ENCODE measurements at places on chromosomes 7 and 10. TPM values are rescaled to one million over a fixed set of nuclear protein-coding genes. Genes with fewer than 3 reads are reported as not detected.

GRCh38 chr7:12327922-12328321 lies 75.7 kb downstream of the VWDE start:
- no peak for DNase-seq

- DNase-seq = no peak
Measured at GRCh38 chr10:8835453-8836167, 781.1 kb downstream of the GATA3 start.

DNA sequence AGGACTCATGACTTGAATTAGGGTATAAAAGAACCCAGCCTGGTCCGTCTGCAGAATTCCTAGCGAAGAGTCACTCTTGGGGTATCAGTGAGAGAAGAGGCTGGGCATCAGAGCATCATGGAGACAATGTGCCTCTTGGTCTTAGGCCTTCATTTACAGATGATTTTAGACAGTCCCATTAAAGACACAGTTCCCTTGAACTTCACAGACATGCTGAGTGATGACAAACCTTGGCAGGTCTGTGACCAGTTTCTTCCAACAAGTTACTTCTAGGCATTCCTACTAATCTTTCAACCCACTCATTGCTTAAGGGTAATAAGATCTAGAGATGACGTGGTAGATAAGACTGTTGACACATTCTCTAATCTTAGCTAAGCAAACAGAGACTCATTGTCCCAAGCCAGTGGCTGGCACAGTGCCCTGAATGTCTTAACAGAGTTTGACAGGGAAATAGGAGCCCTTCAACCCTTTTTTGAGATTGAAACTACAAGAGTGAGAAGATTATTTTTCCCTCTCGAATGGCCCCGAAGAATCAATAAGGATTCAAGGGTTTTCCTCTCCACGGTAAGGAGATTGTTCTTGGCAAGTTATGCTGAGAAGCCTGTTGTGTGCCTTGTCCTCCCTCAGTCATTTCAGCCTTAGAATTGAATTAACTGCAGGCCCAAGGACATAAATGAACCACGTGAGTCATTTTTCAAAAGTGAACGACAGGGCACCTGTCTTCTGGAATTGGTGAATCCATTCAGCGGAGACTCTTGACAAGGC lies 281.1 kb downstream of the CCDC3 start:
- peak; percentile 82 for DNase-seq

DNA sequence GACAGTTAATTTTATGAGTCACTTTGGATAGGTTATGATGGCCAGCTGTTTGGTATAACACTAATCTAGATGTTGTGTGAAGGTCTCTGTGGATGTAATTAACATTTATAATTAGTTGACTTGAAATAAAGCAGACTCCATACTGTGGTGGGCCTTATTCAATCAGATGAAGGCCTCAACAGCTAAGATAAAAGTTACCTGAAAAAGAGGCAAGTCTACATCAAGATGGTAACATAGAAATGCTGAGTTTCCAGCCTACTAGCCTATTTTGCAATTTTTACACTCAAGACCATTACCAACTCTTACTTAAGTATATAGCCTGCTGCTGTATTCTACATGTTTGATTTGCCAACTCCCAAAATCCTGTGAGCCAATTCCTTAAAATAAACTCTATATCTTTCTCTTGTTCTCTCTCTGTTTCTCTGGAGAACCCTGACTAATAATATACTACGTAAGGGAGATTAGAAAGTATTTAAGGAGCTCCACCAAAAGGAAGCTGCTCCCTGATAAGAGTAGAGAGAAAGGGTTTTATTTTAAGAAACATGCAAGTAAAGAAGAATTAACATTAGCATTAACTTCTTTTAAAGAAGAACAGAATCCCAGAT lies 42.7 kb downstream of the ZNF438 start:
- peak; percentile 92 for DNase-seq

- DNase-seq = peak; percentile 60
Measured at GRCh38 chr7:91330191-91330808, 66.1 kb downstream of the FZD1 start.

DNA sequence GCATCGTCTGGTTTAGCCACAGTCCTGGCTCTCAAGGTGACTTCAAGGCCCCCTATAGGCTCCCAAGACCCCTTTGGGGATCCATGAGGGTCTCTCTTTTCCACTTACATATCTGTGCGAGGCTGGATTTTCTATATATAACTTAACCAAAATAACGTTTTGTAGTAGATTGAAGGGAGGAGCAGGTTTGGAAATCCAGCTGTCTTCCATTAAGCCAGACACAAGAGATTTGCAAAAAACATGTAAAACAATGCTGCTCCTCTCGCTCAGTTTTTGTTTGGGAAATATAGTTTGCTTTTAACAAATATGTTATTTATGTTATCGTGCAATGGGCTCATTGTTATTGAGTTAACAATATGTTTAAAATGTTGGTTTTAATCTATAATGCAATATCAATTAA lies 811.2 kb downstream of the TYW1 start:
- no peak for DNase-seq

- DNase-seq = no peak
Measured at GRCh38 chr10:117162093-117163060, 24.3 kb upstream of the VAX1 start.

GRCh38 chr7:131159961-131160361 lies 167.7 kb upstream of the MKLN1 start:
- DNase-seq = no peak

DNA sequence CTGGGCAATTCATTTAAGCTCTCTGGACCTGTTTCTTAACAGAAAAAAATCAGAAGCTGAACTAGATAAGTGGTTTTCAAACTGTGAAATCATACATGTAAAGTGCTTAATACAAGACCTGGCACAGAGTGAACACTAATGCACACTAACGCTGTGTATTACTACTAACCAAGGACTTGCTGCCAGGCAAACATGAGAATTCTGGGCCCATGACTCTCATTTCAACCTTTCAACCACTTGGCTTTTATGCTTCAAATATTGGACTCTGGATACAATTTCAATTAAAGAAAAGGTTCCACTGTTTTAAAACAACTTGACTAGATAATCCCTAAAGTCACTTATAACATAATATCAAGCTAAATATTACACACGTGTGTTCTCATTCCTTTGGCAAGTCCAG lies 73.4 kb downstream of the SRPK2 start:
- no peak for DNase-seq

DNA sequence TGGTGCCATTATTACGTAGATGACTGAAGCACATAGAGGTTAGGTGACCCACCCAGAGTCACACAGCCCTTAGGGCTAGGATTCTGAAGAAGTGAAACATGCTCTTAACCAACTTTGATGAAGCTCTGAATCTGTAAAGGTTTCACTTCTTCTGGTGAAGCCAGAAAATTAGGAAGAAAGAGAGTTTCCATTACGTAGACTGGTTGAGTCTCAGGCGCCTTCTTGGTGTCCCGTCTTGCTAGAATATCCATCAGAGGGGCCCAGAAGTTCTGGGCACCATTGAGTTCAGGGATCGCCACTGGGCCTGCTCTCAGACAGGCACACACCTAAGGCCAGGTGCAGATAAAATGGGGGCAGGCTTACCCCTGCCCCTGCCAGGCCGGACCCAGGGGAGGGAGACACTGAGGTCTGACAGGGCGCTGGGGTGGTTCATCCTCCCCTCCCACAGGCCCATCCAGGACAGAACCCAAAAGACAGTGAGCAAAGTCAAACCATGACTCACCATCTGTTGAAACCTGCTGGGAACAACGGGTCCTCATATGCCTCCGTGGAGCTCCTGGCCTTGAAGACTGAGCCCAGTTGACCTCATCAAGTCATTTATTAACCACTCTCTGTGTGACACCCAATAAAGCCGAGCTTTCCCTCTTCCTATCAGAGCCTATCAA lies 33.2 kb downstream of the DRGX start:
- DNase-seq = no peak

GRCh38 chr7:727806-728460 lies 852 bp upstream of the PRKAR1B start:
- DNase-seq = no peak

- DNase-seq = no peak
Measured at GRCh38 chr10:35789996-35790395, 147.9 kb upstream of the FZD8 start.

DNA sequence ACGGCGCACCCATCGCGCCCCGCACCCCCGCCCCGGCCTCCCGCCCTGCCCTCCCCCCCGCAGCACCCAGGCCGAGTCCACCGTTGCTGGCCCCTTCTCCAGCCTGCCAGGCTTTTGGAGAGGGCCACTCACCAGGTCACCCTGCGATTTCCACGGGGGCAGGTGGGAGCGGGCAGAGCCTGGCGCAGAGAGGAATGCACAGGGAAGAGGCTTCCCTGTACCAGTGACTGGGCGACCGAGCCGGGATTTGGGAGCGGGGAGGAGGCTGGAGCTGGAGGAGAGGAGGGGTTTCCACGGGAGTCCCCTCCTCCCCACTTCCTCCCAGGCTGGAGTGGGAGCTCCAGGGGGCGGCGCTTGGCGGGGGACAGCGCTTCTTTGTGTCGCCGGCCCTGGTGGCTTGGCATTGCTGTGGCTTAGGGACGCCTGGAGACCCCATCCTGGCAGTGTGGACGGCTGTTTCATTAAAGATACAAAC lies 19.3 kb downstream of the TCAF1 start:
- peak; percentile 89 for DNase-seq

DNA sequence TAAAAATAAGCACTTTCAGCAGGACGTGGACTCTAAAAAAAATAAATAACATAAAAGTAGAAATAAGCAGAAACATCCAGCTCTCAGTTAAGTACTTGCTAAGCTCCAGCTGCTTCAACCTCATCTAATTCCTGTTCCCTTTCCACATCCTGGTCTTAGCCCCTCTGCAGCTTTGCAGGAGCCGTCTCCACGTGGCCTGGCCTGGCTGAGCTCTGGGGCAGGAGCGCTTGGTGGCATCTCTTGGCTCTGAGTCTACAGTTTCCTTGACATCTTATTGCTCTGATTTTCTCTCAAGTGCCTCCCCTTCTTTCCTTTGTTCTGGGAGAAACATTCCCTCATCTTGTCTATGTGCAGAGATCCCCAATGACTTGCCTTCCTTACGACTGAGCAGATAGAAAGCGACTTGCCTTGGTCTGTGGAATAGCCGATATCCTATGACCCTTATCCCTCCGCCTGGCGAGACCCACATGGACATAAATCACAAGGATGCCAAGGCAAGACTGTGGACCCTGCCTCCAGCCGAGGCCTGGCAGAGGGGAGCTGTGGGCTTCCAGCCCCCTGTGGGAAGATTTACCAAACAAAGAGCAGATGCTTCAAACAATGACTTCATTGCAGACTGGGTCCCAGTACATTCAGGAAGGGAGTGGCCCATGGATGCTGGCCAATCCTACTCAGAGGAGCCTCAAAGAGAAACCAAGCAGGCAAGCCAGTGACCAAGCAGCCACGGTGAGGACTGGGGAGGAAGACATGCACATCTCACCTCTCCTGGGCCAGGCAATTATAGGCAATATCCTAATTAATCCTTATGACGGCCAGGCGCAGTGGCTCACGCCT lies 61.9 kb downstream of the SPOCK2 start:
- DNase-seq = peak; percentile 45

- DNase-seq = no peak
Measured at GRCh38 chr7:43021431-43021830, 89.3 kb downstream of the MRPL32 start.

DNA sequence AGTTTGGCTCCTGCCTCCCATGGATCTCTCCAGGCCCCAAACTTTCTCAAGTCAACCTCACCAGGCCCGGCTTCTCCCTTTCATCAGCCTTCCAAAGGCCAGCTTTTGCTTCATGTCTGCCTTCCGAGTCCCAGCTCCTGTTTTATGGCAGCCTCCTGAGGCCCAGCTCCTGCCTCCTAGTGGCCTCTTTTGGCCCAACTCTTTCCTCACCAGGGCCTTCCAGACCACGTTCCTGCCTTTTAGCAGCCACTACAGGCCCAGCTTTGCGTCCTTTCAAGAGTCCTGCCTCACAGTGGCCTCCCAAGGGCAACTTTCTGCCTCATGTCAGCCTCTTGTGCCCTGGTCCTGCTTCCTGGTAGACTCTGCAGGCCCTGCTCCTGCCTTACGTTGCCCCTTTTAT lies 15.3 kb upstream of the TMEM248 start:
- no peak for DNase-seq

DNA sequence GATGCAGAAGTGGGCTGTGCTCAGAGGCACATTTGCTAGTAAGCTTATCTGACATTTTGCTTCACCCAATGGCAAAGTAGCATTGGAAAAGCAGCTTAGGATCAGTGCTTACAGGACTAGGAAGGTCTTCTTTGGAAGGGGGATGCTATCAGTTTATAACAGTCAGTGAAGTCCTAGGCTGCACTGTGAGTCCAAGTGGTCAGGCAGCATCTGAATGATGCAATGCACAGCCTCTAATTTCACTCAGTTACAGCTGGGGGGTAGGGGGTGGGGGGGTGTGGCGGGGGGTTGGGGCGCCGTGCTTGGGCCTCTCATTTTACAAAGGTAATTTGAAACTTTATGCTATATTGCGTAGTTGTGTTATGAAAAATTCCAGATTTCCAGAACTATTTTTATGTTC lies 652.3 kb upstream of the MGMT start:
- peak; percentile 35 for DNase-seq

DNA sequence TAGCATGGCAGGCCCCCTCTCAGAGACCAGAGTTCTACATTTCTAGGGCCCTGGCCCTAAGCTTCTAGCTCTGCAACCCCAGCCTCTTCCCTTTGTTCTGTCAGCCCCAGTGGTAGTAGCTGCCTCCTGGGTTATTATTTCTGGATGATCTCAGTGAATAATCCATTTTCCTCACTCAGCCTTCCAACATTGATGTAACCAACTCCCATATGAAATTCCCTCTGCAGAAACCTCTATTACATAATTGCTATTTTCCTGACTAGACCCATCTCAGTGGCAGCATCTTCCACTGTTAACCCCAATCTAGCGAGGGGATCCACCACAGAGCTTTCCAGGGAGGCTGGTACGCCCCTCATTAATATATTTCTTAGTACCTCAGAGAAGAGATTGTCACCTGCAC lies 49.8 kb downstream of the FHIP2A start:
- peak; percentile 49 for DNase-seq

DNA sequence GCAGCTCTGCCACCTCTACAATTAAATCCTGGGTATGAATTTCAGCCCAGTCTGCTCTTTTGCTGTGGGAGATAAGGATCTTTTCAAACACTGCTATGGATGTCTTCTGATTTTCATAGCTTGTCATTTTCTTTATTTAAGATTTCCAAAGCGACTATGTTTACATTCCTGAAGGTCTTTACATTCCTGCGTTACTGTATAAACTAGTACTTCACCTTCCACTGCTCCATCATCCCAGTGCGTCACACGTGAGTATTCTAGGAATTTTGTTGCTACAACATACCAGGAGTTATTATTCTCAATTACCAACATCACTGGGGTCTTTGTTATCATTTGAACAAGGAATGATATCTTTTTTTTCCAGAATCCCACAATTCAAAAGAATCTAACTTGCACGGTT lies 944.7 kb downstream of the SORCS3 start:
- DNase-seq = peak; percentile 17

The C10orf67 gene
- 7.7 TPM for total RNA-seq

The CYP2E1 gene
- 0.72 TPM for total RNA-seq

The DENND2A gene
- 6.3 TPM for total RNA-seq

The NDUFB8 gene
- 74.9 TPM for total RNA-seq

The LEP gene
- total RNA-seq = 2.2 TPM

The UCMA gene
- total RNA-seq = 3.9 TPM

The TRIM73 gene
- total RNA-seq = 1.9 TPM

The CDH23 gene
- 7.0 TPM for total RNA-seq

The CUX1 gene
- total RNA-seq = 92.0 TPM

The INMT gene
- 151 TPM for total RNA-seq

Measured in umbilical cord (tissue), 2 donors.